ENCODE measurements at places on chromosomes 5 and 9. TPM values are rescaled to one million over a fixed set of nuclear protein-coding genes. Genes with fewer than 3 reads are reported as not detected.
A peak's percentile ranks its signal among the peaks of the same experiment; 100 is the strongest.

FRMPD1 gene
- not detected for total RNA-seq

- no peak for DNase-seq
Measured at GRCh38 chr5:33257807-33258429, 182.8 kb upstream of the TARS1 start.

- DNase-seq = no peak
Measured at GRCh38 chr5:74035521-74035937, 409.5 kb downstream of the ARHGEF28 start.

DNA sequence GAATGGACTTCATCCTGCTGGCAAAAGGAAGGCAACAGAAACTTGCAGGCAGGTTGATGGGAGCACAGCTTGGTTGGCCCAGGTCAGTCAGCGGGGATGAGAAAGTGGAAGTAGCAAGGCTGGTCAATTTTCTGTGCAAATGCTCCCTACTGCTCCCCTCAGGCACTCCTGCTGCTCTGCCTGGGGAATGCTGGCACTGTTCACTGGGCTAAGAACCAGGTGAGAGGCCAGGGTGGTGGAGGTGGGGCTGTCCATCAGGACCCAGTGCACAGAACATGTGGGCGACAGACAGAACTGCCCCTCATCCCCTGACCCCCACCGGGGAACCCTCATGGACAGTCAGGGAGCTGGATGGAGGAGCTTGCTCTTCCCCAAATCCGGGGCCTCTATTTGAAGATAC, 593.1 kb downstream of the IRX1 start:
- no peak for DNase-seq

ADCY2 gene
- total RNA-seq = not detected

NAIF1 gene
- total RNA-seq = 15.0 TPM

DNA sequence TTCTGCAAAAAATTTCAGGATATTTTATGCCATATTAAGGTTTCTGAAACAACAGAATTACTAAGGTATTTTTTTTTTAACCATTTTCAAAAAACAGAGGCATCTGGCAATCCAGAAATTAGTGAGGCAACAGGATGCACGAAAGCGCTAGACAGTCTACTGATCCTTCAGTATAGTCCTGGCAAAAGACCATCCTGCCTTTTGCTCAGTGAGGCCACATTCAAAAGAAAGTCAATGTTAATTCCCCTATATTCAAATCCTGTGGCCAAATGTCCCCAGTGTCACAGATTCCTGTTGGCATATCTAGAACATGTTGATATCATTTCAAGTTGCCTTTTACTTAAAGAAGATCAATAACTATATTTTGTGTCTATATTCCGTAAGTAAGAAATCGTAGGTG, 13.1 kb upstream of the NFIB start:
- no peak for DNase-seq

ATP6V0E1 gene
- 38.8 TPM for total RNA-seq

GRCh38 chr5:164885179-164885578, 1379.8 kb downstream of the MAT2B start:
- DNase-seq = no peak

CCDC183 gene
- 1.3 TPM for total RNA-seq

GRCh38 chr5:172364773-172365172, 81.2 kb upstream of the UBTD2 start:
- no peak for DNase-seq

DNA sequence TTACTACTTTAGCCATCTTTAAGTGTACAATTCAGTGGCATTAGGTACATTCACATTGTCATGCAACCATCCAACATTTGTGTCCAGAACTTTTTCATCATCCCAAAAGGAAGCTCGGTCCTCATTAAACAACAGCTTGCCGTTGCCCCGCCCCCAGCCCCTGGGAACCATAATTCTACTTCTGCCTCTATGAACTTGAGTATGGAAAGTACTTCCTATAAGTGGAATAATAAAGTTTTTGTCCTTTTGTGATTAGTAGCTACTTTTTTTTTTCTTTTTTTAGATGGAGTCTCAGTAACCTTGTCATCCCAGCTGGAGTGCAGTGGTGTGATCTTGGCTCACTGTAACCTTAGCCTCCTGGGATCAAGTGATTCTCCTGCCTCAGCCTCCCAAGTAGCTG, 5.0 kb downstream of the GBGT1 start:
- DNase-seq = no peak

DNA sequence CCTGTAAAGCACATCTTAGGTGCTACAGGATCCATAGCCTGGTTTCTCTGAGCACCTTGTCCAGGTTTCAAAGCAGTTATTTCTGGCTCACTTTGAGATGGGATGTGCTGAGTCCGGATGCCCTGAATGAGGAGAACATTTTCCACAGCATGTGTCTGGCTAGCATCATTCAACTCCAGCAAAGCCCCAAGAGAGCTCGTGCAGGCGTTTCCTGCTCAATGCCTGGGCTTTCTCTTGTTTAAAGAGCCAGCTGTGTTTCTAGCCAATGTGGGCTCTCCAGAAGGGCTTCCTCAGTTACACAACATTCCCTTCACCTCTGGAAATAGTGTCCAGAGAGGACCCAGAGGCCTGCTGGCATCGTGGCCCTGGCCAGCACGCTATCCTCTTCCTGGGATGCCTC, 411.7 kb downstream of the DMAC1 start:
- no peak for DNase-seq

DNA sequence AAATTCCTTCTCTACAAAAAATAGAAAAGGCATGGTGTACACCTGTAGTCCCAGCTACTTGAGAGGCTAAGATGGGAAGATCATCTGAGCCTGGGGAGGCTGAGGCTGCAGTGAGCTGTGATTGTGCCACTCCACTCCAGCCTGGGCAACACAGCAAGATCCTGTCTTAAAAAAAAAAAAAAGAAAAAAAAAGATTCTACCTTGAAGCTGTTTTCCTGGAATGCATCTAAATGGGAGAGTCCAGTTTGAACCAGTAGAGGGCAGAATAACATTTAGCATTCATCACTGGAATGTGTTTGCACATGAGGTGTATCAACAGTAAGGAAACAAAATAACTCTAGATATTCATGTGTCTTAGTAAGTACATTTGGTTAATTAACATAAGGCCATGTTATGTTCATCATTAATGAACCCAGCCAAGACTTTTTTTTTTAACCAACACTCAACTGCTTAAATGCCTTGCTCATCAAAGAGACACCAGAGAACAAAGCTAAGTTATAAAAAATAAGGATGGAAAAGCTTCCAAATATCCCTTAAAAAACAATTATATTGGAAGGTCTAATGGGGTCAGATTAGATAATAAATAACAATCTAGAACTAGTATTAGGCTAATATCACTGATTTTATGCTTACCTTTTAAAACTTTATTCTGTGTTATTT, 16.1 kb downstream of the IFNE start:
- DNase-seq = no peak

GARIN3 gene
- total RNA-seq = not detected

LCN6 gene
- total RNA-seq = not detected

DNA sequence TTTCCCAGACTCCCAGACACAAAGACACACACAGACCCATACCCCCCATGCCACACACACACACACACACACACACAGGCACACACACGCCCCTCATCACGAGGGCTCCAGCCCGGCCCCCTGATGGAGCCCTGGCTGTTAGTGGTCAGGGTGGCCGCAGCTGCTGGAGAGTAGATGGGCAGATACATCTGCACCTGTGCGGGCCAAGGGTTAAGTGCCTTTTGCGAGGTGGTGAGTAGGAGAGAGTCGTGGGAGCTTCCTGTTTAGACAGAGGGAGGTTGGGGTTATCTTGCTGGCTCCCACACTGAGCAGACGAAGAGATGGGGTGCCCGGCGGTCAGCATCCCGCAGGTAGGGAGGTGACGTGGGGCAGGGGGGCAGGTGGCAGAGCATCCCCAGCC, 8.2 kb downstream of the PRRX2 start:
- no peak for DNase-seq

- DNase-seq = no peak
Measured at GRCh38 chr9:109246533-109246932, 74.3 kb downstream of the EPB41L4B start.

P4HA2 gene
- total RNA-seq = not detected

CCDC171 gene
- total RNA-seq = 1.7 TPM

DNA sequence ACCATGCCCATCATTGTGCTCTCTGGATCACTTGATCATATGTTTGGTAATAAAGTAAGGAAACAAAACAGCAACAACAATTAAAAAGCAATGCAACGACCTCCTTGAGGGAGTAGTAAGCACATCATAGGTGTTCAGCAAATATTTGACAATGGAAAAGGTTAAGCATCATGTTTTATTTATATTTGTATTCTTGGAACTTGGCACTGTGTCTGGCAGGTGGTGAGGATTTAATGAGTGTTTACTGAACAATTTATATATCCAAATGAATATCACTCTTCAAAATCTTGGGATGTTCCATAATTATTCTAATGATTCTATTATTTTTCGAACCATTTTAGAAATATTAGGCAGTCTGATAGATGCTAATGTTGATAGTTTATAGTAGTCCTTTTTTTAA, 6.2 kb downstream of the PIP5K1B start:
- no peak for DNase-seq

DNA sequence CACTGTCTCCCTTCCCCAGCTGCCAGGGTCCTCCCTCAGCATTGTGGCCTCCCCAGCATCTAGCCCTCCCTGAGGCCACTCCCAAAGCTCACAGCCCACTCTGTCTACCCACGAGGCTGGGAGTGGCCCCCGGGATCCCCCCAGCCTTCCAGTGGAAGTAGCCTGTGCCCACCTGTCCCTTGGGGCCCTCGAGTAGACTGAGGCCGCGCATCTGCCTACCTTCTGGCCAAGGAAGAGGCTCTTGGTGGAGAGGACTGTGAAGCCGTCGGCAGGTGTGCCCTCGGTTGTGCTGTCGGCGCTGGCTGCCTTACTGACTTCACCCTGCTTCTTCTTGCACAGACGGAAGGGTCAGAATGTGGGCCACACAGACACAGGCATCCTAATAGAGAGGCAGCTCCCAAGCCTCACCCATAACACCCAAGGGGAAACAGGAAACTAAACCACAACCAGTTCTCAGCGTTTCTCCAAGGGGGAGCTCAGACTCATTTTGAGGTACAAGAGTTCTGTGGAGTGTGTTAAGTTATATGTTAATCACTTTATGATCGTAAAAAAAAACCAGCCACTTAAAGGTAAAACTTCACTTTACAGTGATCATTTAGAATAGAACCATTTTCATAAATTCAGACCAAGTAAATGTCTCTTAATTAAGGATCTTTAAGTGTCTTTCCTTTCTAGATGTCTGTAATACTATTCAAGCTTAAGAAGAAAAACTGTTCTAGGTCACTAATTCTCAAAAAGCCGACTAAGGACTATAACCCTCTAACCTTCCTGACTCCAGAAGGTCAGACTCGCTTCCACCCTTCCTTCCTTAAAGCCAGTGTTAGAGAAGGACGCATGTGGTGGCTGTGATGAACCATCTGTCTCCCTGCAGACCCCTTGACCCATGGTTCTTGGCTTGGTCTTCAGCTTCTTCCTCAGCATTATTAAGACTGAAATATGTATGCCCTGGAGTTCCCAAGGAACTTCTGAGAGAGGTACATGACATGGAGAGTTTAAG, 38.5 kb downstream of the MACROH2A1 start:
- no peak for DNase-seq

SLC6A3 gene
- not detected for total RNA-seq

GRCh38 chr5:73464016-73464745, 15.6 kb upstream of the FOXD1 start:
- DNase-seq = no peak

- no peak for DNase-seq
Measured at GRCh38 chr5:137395011-137395755, 103.9 kb downstream of the SPOCK1 start.

TAF11L5 gene
- total RNA-seq = not detected

DNA sequence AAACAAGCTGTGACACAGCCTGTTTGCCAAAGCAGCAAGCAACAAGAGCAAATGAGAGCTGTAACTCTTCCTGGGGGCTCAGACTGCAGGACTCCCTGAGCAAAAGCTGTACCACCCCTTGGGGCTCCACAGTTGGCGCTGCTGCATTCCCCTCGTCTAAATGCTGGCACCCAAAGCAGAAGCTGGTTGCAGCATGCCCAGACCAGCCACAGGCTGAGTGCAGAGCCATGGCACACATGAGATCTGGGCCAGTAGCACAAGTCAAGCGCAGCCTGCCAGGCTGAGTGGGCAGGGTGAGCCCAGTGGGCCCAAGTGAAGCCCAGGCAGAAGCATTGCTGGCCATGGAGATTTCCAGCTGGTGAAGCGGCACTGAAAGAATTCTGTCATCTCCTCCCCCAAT, 157.3 kb upstream of the GRAMD2B start:
- DNase-seq = no peak

SPATA31D4 gene
- total RNA-seq = not detected

GRCh38 chr5:157575381-157576020, at the start of gene ADAM19:
ADAM19 (minus strand) TSS chr5:157575775; CDS start chr5:157575696, 79 bp downstream.
- peak; percentile 43 for DNase-seq

DNA sequence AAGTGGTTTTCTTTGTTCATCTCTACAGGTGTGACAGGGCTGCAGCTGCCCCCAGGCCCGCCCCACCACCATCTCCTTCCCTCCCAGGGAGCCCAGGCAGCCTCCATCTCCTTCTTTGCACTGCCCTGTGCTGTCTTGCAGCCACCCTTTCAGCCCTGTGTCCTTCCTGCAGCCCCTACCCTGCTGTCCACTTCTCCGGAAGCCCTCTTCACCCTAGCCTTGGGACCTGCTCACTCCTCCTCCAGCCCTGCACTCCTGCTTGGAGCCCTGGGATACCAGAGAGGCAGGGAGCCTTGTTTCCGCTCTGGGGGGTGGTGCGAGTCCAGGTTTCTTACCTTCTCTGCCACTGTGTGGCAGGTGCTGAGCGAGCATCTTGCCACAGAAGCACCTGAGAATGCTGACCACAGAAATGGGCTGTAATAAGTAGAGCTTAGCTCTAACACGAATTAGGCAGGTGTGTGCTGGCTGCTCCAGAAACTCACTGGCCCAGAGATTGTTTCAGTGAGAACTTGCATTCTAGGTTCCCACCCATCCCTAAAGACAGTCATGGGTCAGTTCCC, 51.3 kb upstream of the GADD45G start:
- DNase-seq = no peak

DNA sequence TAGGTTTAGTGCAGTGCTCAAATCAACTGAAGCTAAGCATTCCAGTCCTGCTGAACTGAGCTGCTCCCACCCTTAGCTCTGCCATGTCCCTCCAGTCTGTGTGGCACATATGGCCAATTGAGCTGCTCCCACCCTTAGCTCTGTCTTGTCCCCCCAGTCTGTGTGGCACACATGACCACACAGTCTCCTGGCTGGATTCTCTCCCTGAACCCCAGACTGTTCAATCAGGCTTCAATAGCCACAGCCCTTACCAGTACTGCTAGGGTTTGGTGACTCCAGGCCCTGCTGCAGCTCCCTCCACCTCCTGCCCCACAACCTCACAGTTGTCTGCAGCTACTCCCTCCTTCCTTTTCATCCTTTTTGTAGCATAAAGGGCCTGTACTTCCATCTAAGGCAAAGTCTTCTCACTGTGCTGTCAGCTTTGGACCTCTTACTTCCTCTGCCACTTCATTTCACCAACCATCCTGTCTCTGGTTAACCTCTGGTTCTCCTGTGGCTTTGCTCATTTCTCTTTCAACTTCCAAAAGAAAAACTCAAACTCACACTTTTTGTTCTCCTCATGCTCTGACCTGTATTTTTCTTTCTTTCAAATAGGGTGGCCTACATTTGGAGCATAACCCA, 50.8 kb downstream of the ADAMTS12 start:
- DNase-seq = no peak

INSL4 gene
- total RNA-seq = not detected

EQTN gene
- total RNA-seq = not detected
